Activated naive CD8-positive, alpha-beta T cell treated with anti-CD3 and anti-CD28 coated beads for 36 hours (primary cell): ENCODE measurements at places on chromosomes 5 and 9. TPM values are rescaled to one million over a fixed set of nuclear protein-coding genes. Genes with fewer than 3 reads are reported as not detected.
A peak's percentile ranks its signal among the peaks of the same experiment; 100 is the strongest.

Gene GABRA1
- not detected for total RNA-seq

DNA sequence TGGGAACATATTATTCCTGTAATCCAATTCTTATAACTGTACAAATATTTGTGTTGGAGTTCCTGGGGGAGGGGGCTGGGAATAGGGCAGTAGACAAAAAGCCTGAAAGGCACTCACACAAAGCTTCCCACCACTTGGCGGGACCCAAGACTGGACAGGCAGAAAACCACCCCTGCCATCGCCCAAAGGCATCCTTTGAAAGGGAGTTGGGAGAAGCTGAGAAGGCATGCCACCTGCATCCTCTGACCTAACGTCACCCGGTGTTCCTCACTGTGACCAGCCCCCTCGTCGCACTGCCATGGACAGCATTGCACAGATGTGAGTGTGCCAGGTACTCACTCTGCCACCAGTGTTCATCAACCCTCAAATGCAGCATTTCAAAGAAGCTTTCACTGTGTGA, 80.6 kb upstream of the SMIM23 start:
- no peak for DNase-seq

Gene LOX
- not detected for total RNA-seq

GRCh38 chr5:143812085-143812705, at the start of gene HMHB1:
TSS of gene HMHB1 (plus strand) at chr5:143812161.
- peak; percentile 9 for DNase-seq

Gene FOXD4
- total RNA-seq = 0.16 TPM

DNA sequence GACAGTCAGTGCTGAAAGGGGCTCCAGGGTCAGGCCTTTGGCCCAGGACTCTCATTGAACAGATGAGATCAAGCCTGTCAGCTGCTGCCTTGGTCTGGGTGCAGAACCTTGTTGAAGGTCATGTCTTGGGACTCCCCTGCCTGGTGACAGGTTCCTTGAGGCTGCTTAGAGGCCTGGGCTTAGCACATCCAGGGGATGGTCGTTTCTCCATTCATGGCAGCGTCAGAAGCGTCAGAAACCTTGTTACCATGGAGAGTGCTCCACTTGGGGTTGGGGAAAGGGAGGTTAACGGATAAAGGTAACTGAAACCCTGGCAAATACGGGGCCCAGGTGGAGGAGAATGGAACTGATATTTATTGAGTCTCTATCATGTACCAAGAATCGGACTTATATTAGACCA, 8.8 kb downstream of the ARPC5L start:
- no peak for DNase-seq

- DNase-seq = no peak
Observed at GRCh38 chr5:150175536-150175935, 9.0 kb downstream of the CDX1 start.

GRCh38 chr5:94197970-94198369, 420.4 kb downstream of the KIAA0825 start:
- DNase-seq = no peak
